ENCODE measurements at places on chromosomes 12 and 14.

DNA sequence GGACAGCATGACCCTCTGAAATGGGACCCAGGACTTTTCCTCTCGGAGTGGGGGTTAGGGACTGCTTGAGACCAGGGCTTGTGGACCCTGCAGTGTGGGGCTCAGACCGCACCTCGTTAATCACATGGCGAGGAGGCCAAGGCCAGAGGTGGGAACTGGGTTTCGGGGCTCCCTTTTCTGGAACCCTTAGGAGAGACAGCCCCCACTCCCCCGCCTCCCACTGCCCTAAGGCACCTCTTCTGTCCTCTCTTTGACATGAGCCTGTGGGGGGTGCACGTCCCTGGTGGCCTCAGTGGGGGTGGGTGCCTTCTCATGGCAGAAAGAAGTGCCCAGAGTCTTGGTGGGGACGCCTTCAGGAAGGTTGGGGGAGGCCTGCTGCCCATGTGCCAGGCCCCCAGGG lies 24.3 kb downstream of the RTL1 start:
- no peak for DNase-seq

DNA sequence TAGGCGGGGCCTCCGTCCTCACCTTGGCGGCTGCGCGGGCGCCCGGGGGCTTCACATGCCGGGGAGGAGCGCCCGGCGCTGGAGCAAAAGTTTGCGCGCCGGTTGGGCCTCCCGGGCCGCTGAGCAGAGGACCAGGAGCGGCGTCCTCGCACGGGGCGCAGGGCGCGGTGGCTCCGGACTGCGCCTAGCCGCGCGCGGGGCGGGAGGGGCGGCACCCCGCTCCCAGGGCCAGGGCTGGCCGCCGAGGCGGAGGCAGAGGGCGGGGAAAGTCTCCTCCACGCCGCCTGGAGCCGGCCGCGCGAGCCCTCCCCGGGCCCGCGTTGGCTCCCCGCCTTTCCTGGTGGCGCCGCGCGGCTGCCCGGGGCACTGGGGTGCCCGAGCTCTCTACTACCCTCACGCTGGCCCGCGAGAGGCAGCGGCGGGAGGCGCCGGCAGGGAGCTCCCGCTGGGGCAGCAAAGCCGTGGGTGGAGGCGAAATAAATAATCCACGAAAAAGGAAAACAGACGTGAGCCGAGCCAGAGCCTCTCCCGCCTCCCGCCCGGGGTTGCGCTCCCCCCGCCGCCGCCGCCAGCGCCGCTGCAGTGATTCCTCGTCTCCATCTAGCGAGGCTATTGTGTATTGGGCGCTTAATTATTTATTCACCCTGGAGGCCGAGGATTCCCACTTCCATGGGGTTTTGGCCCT lies 400 bp upstream of the PRIMA1 start:
- no peak for DNase-seq

DNA sequence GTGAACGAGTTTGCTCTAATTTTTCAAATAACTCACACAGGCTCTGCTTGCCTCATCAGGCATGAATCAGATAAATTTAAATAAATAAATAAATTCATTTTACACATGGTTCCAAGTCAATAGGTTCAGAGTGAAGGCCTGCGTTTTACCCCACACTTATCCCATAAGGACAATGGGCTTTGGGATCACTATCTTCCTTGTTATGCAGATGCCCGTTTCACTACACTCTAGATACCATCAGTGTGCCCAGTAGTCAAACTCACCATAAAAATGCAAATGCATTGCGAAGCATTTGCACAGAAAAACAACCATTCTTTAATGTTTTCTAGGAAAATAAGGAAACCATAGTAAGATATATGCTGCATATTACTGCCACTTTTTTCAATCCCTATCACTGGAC lies 155.9 kb upstream of the CCDC196 start:
- DNase-seq = no peak

DNA sequence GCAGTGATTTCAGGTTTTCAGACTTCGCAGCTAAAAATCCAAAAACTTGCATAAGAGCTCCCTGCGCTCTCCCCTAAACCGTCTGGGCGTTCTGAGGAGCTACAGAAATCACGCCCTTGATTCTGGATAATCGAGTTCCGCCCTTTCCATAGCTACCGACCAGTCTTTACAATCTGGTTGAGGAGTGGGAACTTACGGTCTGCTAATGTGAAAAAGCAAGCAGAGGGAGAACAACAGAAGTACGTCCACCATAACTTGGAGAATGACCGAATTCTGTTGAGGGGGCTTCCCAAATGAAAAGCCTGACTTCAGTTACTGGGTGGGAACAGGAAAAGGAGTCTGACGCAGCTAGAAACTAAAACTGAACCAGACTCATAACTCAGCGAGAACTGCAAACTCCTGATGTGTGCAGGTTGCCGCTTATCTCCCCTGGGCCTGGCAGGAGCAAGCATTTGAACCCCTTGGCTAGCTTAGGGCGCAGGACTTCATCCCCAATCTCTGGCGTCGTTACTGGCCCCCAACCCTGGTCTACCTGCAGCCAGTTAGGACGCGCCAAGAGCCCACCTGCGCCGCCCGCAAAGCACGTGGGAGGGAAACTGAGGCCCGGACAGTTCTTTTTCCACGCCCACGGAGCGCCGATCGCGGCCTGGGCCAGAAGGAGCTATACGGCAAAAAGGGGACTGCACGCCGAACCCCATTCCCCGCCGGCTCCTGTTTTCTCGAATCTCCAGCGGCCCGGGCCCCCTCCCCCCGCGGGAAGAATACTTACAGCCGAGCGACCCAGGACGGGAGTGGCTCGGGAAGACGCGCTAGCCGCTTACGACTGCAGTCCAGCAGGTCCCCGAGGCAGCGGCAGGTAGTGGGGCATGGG lies 838 bp downstream of the LRIG3 start:
- no peak for DNase-seq

GRCh38 chr12:110100315-110100970 lies 23.7 kb upstream of the IFT81 start:
- peak; percentile 29 for DNase-seq

DNA sequence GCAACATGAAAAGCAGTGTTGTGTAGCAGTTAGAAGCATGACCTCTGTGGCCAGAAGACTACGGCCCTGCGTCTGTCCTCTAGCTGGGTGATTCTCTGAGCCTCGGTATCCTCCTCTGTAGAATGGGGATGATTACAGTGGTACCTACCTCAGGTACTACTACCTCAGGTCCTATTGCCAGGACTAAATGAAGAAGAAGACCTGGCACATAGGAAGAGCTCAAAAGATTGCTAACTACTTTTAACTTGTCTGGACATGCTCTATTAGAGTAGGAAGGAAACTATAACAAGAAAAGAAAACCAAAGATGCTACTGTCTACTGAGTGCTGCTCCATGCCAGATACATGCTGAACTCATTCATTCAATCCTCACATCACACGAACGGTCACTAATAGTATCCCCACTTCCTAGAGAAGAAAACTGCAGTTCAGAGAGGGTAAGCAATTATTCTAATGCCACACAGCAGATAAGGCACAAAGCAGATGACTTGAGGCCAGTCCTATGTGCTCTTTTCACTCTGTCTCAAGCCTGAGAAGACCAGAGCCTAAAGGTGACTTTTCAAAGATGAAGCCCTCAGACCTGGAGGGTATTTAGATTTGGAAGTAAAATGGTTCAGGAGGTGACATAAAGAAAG lies 108.1 kb upstream of the HIF1A start:
- DNase-seq = no peak

- no peak for DNase-seq
Observed at GRCh38 chr14:82385048-82385447, 851.4 kb upstream of the SEL1L start.

DNA sequence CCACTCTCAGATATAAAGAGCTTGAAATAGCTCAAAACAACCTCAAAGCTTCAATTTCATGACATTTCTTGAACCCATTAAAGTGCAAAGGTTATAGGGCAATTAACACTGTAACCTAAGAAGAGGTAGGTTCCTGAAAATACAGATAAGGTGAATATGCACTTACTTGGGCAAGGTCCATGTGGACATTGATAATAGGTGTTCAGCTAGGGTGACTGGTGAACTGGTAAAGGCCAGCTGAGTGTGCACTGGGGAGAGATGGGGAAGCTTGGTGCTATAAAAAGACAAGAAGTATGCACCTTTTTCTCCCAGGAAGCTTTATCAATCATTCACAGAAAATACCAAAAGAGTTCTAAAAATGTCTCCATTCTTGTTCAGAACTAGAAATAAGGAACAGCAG lies 418.6 kb downstream of the SLC16A7 start:
- DNase-seq = no peak

DNA sequence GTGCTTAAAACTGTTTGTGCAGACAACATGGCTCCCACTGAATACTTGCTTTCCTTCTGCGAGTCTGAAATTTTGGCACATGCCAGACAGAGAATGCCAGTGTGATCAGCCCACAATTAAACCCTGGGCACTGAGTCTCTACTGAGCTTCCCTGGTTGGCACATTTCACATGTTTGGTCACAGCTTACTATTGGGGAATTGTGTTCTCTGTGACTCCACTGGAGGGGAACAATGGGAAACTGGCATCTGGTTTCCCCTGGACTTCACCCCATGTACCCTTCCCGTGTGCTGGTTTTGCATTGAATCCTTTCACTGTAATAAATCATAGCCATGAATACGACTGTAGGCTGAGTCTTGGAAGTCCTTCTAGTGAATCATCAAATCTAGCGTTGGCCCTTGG lies 64.9 kb downstream of the EFCAB11 start:
- DNase-seq = no peak

DNA sequence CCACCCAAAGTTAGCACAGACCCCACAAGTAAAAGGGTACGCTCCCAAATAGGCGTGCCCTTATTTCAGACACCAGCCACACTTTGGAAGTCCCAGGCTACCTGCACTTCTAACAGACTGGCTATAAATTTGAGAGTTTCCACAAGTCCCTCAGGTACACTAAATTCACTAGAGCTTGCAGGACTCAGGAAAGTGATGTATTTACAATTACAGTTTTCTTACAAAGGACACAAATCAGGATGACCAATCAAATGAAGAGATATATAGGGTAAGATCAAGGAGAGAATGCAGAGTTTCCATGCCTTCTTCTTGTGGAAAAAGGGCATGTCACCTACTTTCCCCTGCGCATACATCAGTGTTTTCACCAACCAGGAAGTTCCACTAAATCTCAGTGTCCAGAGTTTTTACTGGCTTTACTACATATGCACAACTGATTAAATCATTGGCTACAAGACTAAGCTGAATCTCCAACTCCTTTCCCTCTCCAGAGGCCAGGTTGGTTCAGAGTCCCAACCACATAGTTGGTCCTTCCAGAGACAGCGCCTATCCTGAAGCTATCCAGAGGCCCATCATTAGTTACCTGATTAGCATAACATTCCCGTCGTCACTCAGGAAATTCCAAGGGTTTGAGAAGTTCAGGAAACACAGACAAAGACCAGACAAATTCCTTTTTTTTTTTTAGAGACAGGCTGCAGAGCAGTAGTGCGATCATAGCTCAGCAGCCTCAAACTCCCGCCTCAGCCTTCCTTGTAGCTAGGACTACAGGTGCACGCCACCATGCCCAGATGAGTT lies 84.2 kb downstream of the DENND5B start:
- DNase-seq = no peak

GRCh38 chr12:21672146-21672545 lies 14.5 kb upstream of the LDHB start:
- DNase-seq = no peak

GRCh38 chr14:38718519-38718918 lies 384.5 kb downstream of the SEC23A start:
- no peak for DNase-seq

DNA sequence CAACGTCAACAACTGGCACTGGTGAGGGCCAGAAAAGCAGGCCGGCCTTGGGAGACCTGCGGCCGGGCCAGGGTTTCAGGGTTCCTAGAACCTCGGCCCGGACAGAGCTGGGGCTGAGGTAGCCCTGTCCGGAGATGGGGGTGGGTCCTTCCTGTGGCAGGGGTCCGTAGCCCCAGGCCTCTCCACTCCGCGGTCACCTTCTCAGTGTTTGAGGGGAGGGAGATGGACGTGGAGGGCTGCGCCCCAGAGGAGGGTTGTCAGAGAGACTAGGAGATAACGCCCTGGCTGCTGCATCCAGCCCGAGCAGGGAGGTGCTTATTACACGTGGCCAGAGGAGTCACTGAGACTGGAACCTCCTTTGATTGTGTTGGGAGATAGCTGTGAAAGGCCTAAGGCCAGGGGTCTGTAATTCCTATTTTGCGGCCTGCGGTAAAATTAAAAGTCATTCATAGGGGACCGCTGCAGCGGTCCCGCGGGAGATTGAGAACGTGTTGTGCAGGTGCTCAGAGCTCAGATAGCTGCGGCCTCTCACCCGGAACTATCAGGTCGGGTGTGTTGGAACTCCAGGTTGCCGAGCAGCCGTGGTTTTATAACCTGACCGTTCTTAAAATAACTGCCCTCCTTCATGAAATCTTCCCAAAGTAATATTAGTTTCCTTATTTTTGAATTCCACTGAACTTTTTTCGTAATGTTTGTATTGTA lies 507 bp downstream of the AHSA1 start:
- DNase-seq = peak; percentile 11

- DNase-seq = no peak
Observed at GRCh38 chr12:52660934-52661499, 9.0 kb upstream of the KRT2 start.

DNA sequence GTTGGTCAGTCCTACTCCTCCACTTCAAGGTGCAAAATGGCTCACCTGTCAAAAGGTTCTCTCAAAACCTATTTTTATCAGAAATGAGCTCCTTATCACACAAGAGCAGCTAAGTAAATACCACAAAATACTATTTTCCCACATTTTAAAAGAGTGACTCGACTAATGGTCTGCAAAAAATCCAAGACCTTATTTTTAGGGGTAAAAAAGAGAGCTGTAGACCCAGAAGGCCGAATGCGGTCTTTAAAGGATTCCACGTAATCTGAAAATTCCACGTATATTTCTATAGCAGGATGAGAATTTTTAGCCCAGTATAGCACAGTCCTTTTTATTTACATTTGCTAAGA lies 3.8 kb downstream of the C14orf93 start:
- DNase-seq = no peak

DNA sequence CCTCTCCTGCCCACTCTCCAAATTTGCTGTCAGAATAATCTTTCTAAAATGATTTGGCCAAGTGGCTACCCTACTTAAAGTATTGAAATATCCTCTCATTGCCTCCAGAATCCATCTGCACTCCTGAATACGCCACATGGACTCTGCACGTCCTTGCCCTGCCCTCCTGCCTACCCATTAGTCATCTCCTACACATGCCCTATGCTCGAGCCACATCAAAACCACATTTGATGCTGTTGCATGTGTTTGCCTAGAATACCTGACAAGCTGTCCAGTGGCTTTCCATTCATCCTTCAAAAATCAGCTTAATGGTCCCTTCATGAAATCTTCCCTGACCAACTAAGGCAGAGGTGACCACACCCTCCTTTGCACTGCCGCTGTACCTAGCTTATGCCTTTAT lies 17.0 kb downstream of the VCPKMT start:
- no peak for DNase-seq

DNA sequence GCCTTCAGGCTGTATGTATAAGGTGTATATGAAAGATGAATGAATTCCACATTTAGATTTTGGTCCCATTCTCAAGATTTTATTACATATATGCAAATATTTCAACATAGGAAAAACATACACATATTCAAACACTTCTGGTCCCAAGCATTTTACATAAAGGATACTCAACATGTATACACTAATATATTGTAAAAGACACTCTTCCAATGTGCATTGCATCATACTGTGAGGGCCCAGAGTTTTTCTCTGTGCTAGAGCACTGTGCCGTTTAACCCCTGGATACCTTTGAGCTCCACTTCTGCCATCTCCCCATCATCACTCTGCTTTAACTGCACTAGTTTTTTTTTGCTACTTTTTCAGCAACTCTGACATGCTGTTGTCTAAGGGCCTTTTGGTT lies 48.1 kb downstream of the ZDHHC17 start:
- DNase-seq = no peak

All from T-helper 1 cell (primary cell).